Karpas-422 (cell line): ENCODE measurements at places on chromosomes 2 and 18. TPM values are rescaled to one million over a fixed set of nuclear protein-coding genes. Genes with fewer than 3 reads are reported as not detected.

DNA sequence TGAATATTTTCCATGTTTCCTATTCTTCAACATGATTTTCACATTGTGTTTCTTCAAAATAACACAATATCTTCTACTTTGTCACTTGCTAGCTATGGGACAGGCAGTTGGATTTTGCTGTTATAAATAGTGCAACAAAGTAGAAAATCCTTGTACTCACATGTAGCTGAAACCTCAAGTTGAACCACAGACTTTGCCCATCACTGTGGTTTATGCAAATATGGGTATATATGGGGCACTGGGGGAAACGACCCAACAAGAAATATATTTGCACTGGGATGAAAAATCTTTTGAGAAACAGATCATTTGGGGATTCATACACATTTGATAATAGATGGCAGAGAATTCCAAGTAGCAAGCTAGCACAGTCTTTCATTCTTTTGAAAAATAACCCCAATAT lies 486.3 kb upstream of the MAP2 start:
- no peak overlapping the region for H3K4me3 ChIP-seq
- no peak for DNase-seq
- no peaks in the 10 kb centered on the region for H3K36me3 ChIP-seq
- no peaks in the 10 kb centered on the region for H3K27me3 ChIP-seq
- peaks cover 6% of the 10 kb centered on the region for H3K4me1 ChIP-seq

TMEM169 gene
- not detected in 2 replicates for total RNA-seq

GRCh38 chr2:127342101-127342500 lies 45.7 kb downstream of the MAP3K2 start:
- H3K36me3 ChIP-seq: peaks cover 11% of the 10 kb centered on the region; the same call in 1 of the 2 replicates
- H3K27me3 ChIP-seq: no peaks in the 10 kb centered on the region

KCNJ3 gene
- not detected in 2 replicates for total RNA-seq

GRCh38 chr2:192029089-192029488 lies 165.6 kb downstream of the TMEFF2 start:
- H3K27ac ChIP-seq: no peak overlapping the region
- no peaks in the 10 kb centered on the region for H3K27me3 ChIP-seq
- DNase-seq: peak; percentile 63

DNA sequence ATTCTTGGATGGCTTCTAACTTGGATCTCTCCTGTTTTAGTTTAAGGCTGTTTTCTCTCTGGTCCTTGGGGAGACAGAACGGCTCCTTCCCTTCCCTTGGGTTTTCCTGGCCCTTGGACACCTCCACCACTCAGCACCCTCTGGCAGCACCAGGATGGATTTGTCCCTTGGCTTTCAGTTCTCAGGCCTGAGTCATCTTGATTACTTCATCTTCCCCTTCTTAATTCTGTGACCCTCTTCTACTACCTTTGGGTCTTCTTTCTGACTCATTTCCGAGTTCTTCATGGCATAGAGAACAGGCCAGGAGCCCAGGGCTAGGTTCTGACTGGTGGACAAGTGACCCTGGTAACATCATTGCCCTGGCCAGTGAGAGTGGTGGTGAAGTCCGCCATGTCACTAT lies 14.9 kb downstream of the IGFBP2 start:
- H3K4me1 ChIP-seq: no peaks in the 10 kb centered on the region
- no peak overlapping the region for H3K27ac ChIP-seq
- H3K4me3 ChIP-seq: no peak overlapping the region

PJVK gene
- 4.7 and 8.9 TPM in 2 replicates for total RNA-seq

NMS gene
- not detected in 2 replicates for total RNA-seq

DNA sequence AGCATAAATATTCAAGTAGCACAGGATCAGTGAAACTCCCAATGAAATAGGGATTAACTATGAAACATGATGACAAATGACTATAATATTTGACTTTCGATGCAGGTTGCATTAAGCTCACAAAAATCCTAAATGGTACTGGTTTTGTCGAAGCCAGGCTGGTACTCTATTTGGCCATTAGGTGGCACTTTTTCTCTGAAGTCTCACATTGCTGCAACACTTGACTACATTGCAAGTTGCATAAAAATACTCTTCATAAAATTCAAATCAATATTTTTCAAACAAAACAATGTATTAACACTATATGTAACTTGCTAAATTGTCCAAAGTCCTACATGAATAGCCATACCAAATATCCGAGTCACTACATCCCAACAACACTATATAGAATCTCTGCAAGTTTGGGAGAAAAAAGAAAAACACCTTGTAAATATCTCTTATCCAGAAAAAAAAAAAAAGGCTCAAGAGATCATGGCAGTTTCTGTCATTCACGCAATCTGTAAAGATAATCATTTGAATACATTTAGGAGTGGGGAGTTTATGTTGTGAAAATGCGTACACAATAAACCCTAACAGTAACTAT lies 9.5 kb downstream of the RTTN start:
- no peak overlapping the region for H3K4me3 ChIP-seq
- peaks cover 56% of the 10 kb centered on the region; the same call in 1 of the 2 replicates for H3K36me3 ChIP-seq
- H3K27ac ChIP-seq: no peak overlapping the region
